ENCODE measurements at places on chromosomes 12 and 14. TPM values are rescaled to one million over a fixed set of nuclear protein-coding genes. Genes with fewer than 3 reads are reported as not detected.
A peak's percentile ranks its signal among the peaks of the same experiment; 100 is the strongest.

The THTPA gene
- 14.9 TPM for total RNA-seq

The SMIM41 gene
- total RNA-seq = not detected

The CEBPE gene
- total RNA-seq = not detected

The POTEG gene
- total RNA-seq = not detected

The TMEM121 gene
- 4.4 TPM for total RNA-seq

The LRFN5 gene
- total RNA-seq = 11.1 TPM

- H3K36me3 ChIP-seq = no peaks in the 10 kb centered on the region
- H3K27ac ChIP-seq = no peak overlapping the region
- H3K4me3 ChIP-seq = no peak overlapping the region
- no peaks in the 10 kb centered on the region for H3K27me3 ChIP-seq
- peaks cover 14% of the 10 kb centered on the region for H3K4me1 ChIP-seq
Measured at GRCh38 chr12:109126784-109127183, 10.4 kb downstream of the ACACB start.

GRCh38 chr14:24427537-24428508 is 1.6 kb downstream of the CBLN3 start:
- H3K4me3 ChIP-seq = no peak overlapping the region
- H3K27ac ChIP-seq = no peak overlapping the region
- no peaks in the 10 kb centered on the region for H3K27me3 ChIP-seq
- no peak for DNase-seq
- no peaks in the 10 kb centered on the region for H3K36me3 ChIP-seq

GRCh38 chr14:50106178-50106577 is 10.2 kb downstream of the VCPKMT start:
- no peak overlapping the region for H3K27ac ChIP-seq
- DNase-seq = no peak
- H3K4me1 ChIP-seq = no peaks in the 10 kb centered on the region

DNA sequence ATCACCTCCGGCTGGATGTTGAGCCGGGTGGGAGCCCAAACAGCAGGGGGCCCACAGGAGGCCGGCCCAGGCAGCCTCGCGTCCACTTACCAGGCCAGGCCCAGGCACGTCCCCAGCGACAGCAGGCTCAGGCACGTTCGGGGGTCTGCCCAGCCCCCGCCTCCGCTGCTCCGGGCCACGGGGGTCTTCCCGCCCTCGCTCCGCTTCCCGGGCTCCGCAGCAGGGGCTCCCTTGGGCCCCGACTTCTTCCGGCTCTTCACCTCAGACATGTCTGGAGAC is 216 bp downstream of the IKBIP start:
- peak overlapping the region; percentile 75 for H3K4me3 ChIP-seq
- H3K4me1 ChIP-seq = no peaks in the 10 kb centered on the region
- peak; percentile 82 for DNase-seq

GRCh38 chr12:75656210-75656609 is 144.8 kb upstream of the KRR1 start:
- H3K27me3 ChIP-seq = no peaks in the 10 kb centered on the region
- no peak overlapping the region for H3K27ac ChIP-seq
- H3K4me3 ChIP-seq = no peak overlapping the region
- no peaks in the 10 kb centered on the region for H3K36me3 ChIP-seq
- H3K4me1 ChIP-seq = peaks cover 27% of the 10 kb centered on the region

DNA sequence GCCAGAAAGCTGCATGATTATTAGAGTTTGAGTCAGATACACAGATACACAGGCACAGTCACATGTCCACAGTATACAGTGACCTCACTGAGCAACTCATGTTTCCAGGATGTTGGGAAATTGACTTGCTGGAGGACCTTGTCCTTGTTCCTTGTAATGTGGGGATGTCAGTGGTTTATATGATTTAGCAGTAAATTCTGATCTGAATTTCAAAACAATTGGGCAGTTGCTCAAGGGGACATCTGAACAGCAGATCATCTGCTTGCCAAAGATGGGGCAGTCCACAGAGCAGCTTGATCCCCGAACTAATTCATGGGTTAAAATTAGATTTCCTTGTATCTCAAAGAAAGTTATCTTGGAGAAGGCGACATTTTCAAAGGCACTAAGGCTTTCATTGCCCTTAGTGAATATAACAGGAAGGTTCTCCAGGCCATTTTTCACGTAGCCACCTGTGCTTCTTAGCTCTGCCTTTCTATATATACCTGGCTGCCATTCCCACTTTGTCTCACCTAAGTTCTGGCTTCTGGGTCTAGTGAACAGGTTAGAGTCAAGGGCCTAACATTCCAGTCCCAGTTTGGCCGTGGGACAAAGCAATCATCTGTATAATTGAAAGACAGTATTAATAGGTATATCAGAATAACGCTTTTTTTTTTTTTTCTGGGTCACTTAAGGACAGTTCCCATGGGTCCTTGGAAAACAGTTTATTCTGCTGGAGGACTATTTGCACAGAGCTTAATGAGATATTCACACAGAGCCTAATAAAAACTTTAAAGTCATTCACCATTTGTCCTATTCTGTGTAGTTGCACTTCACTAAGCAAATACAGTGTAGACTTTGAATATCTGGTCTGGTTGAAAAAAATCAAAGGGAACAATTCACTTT is 64.9 kb upstream of the STRN3 start:
- no peaks in the 10 kb centered on the region for H3K36me3 ChIP-seq
- H3K4me3 ChIP-seq = no peak overlapping the region
- H3K27me3 ChIP-seq = no peaks in the 10 kb centered on the region
- peaks cover 8% of the 10 kb centered on the region for H3K4me1 ChIP-seq
- DNase-seq = no peak

- no peak for DNase-seq
- H3K36me3 ChIP-seq = no peaks in the 10 kb centered on the region
- H3K4me3 ChIP-seq = no peak overlapping the region
- H3K27ac ChIP-seq = no peak overlapping the region
- no peaks in the 10 kb centered on the region for H3K27me3 ChIP-seq
- no peaks in the 10 kb centered on the region for H3K4me1 ChIP-seq
Measured at GRCh38 chr14:94019329-94019728, 6.8 kb upstream of the OTUB2 start.

DNA sequence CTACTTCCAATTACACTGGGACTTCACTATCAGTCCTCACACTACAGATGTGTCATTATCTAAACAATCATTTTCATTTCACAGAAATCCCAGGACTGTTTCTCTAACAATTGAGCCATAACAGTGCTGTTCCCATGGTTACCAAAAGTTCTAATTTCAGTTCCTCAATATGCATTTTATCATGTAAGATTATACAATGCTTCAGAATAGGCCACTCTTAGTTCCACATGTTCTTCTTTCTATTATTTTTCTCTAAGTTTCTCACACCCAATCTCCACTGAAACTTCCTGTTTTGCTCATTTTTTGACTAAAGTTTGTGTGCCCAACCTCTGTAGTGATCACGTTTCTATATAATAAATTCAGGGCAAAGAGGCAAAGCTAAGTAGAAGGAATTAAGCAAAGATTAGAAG is 185.8 kb downstream of the DUSP6 start:
- no peaks in the 10 kb centered on the region for H3K36me3 ChIP-seq
- no peaks in the 10 kb centered on the region for H3K27me3 ChIP-seq
- no peak for DNase-seq
- no peaks in the 10 kb centered on the region for H3K4me1 ChIP-seq
- H3K4me3 ChIP-seq = no peak overlapping the region
- no peak overlapping the region for H3K27ac ChIP-seq

DNA sequence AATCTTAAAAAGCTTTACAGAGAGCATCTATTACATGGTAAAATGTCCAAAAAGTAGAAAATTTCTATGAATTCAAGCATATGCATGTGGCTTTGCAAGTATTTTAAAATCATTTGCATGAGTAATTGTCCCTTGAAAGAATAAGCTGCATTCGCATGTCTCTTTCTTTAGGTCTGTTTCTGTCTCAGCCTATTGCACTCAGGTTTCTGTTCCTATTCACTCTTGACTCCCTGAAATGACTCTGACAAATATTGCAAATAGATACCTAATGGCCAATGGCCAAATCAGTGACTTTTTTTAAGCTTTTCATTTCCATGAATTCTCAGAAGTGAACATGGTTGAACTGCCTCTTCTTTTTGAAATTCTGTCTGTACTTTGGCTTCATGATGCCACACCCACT is 6.4 kb upstream of the TTC8 start:
- no peaks in the 10 kb centered on the region for H3K36me3 ChIP-seq
- H3K27ac ChIP-seq = no peak overlapping the region
- no peak overlapping the region for H3K4me3 ChIP-seq
- no peaks in the 10 kb centered on the region for H3K4me1 ChIP-seq
- DNase-seq = no peak
- 0 out of 2 replicates have a peak, but pooled peaks cover 5% of the 10 kb centered on the region for H3K27me3 ChIP-seq

DNA sequence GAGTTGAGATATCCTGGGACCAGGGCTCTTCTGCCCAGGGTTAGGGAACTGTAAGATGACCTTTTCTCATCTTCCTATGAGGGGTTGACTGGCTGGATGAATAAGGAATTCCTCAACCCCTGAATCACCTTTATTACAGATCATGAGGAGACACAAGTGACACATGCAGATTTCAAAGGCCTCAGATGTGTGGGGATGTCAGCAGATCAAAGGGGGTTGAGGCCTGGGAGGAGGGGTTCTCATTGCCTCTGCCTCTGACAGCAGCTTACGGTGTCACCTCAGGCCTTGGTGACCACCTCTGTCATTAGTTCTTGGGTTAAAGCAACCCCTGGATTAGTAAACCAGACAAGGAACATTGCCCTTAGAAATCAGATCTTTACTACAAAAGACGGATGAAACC is 2.1 kb upstream of the KRT72 start:
- H3K27me3 ChIP-seq = 0 out of 2 replicates have a peak, but pooled peaks cover 4% of the 10 kb centered on the region
- H3K36me3 ChIP-seq = no peaks in the 10 kb centered on the region
- no peak for DNase-seq
- no peak overlapping the region for H3K27ac ChIP-seq
- H3K4me1 ChIP-seq = no peaks in the 10 kb centered on the region
- no peak overlapping the region for H3K4me3 ChIP-seq

GRCh38 chr12:55610598-55610997 is 26.1 kb upstream of the OR10P1 start:
- H3K4me1 ChIP-seq = no peaks in the 10 kb centered on the region
- no peaks in the 10 kb centered on the region for H3K36me3 ChIP-seq
- H3K27ac ChIP-seq = no peak overlapping the region
- H3K4me3 ChIP-seq = no peak overlapping the region

- no peaks in the 10 kb centered on the region for H3K27me3 ChIP-seq
- peak; percentile 13 for DNase-seq
- H3K4me3 ChIP-seq = peak overlapping the region; percentile 73
- H3K4me1 ChIP-seq = peaks cover 21% of the 10 kb centered on the region
- peak overlapping the region; percentile 96 for H3K27ac ChIP-seq
Measured at GRCh38 chr12:89350630-89351488, 1.4 kb downstream of the DUSP6 start.

- no peaks in the 10 kb centered on the region for H3K27me3 ChIP-seq
- H3K4me3 ChIP-seq = no peak overlapping the region
- H3K27ac ChIP-seq = no peak overlapping the region
- DNase-seq = no peak
- H3K36me3 ChIP-seq = no peaks in the 10 kb centered on the region
Measured at GRCh38 chr12:124727264-124727800, 136.3 kb downstream of the SCARB1 start.

Measured in SJCRH30 (cell line).